ENCODE measurements at places on chromosomes 4 and X.

DNA sequence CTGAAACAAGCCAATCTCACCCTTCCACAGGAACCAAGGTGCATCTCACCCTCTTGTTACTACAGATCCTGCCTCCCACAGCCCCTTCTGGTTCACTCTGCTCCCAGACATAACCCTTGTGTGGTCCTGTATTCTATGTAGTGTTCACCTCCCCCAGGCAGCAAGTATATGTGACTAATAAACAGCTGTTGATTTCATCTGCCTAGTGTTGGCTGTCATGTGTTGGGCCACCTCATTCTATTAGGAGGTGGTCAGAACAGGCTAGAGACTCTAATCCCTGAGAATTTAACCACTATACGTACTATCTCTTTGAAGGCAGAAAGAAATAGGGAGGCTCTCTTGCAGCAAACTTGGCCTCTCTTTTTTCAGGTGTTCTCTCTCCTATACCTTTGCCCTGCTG is 134.3 kb upstream of the RPL34 start:
- DNase-seq, result no peak

DNA sequence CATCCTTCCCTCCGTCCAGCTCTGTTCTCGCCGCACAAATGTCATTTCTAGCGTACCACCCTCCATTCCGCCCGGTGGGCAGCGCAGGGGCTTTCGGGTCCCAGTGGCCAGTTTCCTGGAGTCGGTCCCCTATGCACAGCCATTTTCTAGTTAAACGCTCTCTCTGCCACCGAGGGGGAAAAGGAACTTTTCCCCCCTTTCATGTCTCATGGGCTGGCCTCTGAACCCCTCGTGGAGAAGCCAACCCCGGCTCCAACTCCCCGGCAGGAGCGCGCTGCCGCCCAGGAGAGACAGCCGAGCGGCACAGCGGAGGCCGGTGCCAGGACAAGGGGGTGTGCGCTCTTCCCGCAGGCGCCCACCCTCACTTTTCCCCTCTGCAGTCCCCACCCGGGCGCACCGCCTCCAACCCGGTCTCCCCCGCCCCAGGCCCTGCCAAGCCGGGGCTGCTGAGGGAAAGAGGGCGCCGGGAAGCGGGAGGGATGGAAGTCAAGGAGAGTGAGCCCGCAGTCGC is 662 bp downstream of the APBB2 start:
- DNase-seq, result no peak

DNA sequence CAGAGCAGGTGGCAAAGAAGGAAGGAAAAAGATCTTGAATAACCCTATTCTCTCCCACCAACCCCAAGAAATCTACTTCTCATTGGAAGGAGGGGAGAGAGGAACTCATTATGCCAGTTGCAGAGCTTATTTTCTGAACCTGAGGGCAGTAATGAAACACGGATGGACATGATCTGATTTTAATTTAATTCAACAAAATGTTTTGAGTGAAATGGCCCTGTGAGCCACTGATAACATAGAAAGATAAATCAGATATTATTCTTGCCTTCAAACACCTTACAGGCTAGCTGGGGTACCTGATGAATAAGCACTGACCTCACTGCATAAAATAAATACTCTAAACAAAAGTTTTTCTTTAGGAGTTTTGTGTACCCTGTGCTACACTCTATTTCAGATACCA is 30.3 kb downstream of the DAPP1 start:
- no peak for DNase-seq

DNA sequence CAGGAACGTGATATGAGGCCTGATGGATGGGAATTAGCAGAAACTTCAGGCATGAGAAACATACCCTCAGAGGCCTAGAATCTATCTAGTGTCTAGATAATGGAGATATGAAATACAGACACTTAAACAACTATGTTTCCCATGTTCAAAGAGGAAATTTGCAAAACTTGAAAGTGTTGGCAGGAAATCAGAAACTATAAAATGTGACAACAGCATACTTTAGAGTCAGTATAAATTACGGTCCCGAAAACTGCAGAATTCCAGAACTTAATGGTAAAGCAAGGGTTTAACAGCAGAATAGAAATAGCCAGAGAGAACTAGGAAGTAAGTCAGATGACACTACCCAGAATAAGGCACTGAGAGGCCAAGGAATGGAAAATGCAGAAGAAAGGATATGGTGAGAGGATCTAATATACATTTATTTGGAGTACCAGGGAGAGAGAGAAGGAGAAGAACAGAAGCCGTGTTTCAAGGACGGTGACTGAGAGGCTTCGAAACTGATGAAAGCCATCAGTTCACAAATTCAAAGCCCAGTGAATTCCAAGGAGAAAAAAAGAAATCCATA is 7.4 kb downstream of the HTT-AS start:
- DNase-seq, result no peak

- peak; percentile 21 for DNase-seq
Observed at GRCh38 chrX:12868747-12869146, 1.9 kb downstream of the TLR7 start.

- no peak for DNase-seq
Observed at GRCh38 chrX:2313864-2314640, 186.7 kb downstream of the DHRSX start.

- DNase-seq, result no peak
Observed at GRCh38 chr4:61666244-61666643, 466.1 kb downstream of the ADGRL3 start.

GRCh38 chr4:183722731-183723560 is 63.9 kb downstream of the TRAPPC11 start:
- DNase-seq, result peak; percentile 91

DNA sequence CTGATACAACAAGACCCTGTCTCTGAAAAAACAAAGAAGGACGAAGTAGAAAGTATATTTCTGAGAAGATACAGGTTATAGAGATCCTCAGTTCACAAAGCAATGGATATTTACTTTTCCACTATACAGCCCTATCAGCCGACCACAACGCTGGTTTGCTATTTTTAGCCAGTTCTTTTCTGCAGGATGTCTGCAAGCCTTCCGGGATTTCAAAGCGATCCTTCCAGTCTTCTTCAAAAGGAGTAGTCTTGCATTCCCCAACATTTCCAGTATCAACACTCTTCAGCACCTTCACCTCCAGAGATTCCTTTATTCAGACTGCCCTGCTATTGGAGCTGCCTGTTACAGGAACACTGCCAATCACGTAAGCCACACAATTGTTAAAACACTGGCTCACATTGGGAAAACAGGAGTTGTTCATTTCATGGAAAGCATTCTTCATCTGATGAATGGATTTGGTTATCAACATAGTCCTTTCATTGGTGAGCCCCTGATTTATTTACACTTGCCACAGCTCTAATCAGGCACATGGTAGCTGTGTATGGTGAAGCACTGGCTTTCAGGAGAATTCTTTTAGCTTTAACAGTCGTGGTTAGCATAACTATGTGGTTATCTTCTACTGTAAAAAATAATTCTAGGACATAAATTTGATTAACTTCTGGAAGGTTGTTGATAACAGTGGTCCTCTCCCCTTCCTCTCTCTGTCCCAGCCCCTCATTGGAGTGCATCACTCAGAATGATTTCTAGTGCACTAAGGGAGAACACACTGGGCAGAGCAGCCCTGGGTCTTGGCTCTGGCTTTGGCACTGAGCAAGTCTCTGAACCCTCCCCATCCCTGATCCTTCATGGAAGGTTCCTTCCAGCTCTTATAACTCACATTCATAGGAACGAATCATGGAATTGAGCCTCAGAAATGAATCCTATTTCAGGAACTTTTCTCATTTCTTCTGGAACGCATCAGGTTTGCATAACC is 109.9 kb upstream of the SORBS2 start:
- DNase-seq, result no peak

- no peak for DNase-seq
Observed at GRCh38 chr4:37138789-37139188, 105.8 kb upstream of the NWD2 start.

DNA sequence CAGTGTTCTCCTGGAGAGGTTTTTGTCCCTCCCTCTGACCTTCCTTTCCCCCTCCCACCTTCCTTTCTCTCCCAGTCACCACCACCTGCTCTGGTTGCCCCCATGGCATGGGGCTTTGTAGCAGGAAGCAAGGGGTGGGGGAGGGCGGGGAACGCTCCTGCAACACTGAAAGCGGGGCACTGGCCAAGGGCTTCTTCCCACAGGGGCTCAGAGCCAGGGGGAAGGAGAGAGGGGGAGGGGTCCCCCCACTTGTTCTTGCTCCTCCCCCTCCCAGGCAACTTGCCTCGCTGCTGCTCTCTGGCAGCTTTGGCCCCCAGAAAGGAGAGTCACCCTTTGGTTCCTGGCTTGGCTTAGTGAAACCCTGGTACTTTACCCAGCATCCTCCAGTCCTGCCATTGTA is 48.4 kb downstream of the BCORL1 start:
- no peak for DNase-seq

GRCh38 chrX:69430785-69431184 is 73.3 kb upstream of the NALF2 start:
- DNase-seq, result no peak

DNA sequence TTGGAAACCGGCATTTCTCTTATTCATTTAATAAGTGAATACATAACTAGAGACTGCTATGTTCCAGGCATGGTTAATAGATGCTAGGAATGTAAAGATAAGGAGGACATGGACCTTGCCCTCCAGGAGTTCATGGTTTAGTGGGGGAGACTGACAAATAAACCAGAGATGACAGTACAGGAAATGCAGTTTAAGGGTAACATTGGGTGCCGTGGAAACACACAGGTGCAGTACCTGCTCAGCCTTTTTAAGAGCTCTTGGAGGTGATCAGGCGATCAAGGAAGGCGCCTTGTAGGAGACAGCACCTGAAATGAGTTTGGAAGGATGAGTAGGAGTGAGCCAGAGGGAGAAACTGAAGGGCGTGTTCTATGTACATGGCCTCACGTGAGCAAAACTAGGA is 145.8 kb downstream of the AASDH start:
- no peak for DNase-seq

DNA sequence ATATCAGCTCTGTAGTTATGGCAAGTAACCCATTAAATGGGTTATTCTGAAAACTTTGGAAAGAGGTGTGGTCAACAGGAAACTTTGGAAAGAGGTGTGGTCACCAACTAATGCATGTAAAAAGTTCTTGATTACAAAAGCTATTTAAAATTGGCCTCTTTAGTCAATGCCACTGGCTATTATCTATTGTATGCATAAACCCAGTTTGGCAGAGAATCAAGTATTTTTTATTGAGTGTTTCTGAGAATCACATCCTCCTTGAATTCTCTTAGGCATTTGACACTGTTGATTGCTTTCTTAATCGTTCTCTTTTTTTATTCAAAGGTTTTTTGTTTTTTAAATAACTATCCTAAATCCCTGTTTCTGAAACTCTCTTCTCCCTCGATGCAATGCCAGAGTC is 7.5 kb downstream of the P2RY4 start:
- DNase-seq, result no peak

All from RPMI8226 (cell line).